ENCODE measurements at places on chromosomes 4 and X.

DNA sequence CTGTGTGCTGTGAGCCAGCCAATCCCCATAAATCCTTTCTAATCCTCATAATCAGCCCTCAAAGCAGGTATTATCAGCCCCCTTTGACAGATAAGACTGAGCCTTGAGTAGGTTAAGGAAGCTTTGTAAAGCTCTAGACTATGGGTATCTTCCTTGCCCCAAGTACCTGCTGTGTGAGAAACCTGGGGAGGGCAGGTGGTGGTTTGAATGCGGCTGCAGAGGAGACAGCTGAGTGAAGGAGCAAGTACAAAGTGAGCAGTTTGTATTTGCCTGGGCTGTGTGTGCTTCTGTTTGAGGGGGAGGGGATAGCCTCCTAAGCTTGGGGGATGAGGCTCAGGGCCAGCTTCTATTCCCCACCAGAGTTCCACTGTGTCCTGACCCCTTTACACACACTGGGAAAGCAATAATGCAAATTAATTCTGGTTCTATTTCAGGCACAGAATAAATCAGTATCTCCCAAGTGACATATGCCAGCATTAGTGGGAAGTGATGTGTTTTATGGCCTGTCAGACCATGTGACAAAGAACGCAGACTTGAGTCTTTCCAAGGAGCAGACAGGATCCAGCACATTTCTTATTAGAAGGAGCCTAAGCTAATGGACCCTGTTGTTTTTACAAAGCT, 63.5 kb downstream of the EVC start:
- DNase-seq = no peak

- DNase-seq = peak; percentile 5
Measured at GRCh38 chr4:180057891-180058671, 2185.1 kb upstream of the TENM3 start.

DNA sequence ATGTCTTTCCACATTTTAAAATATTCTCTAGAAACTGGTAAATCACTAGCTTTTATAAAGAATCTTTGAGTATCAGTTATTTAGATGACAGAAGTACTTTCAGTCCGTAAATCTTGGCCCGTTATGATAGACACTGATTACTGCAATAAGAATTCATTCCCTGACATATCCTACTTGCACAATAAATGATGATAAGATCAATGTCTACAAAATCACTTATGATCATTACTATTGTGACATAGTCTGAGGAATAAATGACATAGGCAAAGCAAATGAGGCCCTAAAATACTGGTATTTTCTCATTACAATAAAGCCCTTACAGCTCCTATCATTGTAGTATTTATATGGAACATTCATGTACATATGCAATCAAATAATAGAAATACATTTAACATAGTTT, 6.6 kb upstream of the PDCL2 start:
- no peak for DNase-seq

- no peak for DNase-seq
Measured at GRCh38 chr4:152357206-152357605, 178.7 kb downstream of the FBXW7 start.

DNA sequence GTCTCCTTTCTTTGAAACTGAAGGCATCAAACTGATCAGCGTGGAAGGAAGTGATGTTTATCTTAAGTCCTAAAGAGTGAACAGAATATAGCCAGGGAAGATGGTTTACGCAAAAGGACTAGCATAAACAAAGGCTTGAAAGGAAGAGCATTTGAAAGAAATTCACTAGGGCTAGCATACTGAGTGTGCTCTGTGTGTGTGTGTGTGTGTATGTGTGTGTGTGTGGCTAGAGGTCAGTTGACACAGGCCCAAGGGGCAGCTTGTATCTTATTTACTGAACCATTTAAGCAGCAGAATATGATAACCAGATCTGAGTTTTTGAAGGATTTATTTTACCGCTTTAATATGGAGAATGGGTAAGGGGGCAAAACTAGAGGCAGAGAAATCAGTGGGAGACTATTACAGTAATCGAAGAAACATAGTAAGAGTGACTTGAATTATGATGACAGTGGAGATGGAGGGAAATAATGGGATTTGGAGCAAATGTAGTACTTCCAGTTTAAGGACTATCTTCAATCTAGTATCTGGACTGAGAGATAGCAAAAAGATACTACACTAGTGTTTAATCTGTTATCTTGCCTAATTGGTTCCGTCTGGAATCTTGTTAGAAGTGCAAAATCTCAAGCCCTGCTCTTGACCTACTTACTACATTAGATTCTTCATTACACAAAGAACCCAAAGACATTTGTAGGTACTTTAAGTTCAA, 36.9 kb downstream of the CEP44 start:
- no peak for DNase-seq

GRCh38 chr4:5462896-5463295, 245.5 kb downstream of the EVC2 start:
- DNase-seq = no peak

DNA sequence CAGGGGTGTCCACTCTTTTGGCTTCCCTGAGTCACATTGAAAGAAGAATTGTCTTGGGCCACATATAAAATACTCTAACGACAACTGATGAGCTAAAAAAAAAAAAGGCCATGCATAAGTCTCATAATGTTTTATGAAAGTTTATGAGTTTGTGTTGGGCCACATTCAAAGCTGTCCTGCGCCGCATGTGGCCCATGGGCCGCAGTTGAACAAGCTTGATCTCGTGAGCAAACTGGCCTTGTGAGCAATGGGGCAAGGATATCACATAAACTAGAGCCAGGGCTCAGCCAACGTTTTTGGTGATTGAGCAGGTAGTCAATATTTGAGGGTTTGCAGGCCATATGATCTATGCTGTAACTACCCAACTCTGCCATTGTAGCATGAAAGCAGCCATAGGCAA, 44.6 kb upstream of the PHKA2 start:
- no peak for DNase-seq

DNA sequence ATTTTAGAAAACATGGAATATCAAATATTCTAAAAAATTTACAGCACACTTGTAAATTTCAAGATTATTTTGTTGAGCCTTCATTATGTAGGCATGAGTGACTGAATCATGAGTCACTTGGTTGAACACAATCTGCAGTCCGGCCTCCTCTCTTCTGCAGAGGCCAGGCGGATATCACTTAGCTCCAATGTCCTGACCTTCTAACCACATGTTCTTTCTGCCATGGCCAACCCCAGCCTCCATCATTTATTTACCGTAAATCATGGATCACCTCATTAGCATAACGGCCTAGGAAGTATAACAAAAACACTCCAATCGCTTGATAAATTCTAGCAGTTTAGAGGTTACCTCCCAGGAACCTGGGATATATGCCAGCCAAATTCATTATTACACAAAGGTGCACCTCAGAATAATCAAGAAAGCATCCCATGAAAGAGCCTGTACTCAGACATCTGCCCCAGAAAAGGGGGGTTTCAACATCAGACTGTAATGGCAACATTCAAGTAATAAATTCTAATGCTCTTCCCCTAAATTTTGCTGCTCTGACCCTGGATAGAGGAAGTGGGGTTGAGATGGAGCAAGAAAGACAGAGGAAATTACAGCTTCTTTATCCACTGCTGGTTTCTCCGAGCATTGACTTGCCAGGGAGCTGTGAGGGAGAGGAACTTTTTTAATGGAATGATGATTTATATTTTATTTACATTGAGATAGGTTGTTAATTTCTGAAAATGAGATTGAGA, 2153.6 kb upstream of the AGA start:
- DNase-seq = no peak

DNA sequence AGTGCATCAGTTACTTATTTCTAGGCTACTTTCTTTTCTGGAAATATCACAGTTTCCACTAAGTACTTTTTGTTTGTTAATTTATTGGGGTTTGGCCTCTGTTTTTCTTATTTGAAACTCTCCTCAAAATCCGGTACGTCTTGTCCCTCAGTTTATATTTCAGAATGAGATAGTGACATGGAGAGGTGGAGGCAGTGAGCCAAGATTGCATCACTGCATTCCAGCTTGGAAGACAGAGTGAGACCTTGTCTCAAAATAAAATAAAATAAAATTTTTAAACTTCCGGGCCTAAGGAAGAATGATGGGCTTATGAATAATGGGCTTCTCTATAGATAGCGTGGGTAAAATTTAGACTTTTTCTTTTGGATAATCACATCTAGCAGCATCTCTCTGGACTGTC, 567.8 kb downstream of the TRIML1 start:
- DNase-seq = no peak

DNA sequence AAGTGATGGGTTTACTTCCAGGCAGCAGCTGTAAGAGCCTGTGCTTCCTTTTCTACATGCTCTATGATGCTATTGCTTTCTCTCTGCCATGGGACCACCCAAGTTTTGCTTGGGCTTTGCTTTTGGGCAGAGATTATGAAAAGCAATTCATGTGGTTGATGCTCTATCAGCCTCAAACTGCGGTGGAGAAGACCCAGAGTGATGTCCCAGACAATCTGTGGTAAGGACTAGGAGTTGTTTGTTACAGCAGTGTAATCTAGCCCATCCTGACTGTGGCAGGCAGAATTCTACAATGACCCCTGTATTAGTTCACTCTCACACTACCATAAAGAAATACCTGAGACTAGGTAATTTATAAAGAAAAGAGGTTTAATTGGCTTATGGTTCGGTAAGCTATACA, 9.2 kb upstream of the CYTL1 start:
- DNase-seq = no peak

GRCh38 chrX:42022158-42022557, 98.8 kb upstream of the CASK start:
- no peak for DNase-seq

GRCh38 chr4:40206426-40206825, 9.6 kb downstream of the RHOH start:
- DNase-seq = no peak

GRCh38 chrX:48789366-48790220, 3.2 kb downstream of the GATA1 start:
- no peak for DNase-seq

DNA sequence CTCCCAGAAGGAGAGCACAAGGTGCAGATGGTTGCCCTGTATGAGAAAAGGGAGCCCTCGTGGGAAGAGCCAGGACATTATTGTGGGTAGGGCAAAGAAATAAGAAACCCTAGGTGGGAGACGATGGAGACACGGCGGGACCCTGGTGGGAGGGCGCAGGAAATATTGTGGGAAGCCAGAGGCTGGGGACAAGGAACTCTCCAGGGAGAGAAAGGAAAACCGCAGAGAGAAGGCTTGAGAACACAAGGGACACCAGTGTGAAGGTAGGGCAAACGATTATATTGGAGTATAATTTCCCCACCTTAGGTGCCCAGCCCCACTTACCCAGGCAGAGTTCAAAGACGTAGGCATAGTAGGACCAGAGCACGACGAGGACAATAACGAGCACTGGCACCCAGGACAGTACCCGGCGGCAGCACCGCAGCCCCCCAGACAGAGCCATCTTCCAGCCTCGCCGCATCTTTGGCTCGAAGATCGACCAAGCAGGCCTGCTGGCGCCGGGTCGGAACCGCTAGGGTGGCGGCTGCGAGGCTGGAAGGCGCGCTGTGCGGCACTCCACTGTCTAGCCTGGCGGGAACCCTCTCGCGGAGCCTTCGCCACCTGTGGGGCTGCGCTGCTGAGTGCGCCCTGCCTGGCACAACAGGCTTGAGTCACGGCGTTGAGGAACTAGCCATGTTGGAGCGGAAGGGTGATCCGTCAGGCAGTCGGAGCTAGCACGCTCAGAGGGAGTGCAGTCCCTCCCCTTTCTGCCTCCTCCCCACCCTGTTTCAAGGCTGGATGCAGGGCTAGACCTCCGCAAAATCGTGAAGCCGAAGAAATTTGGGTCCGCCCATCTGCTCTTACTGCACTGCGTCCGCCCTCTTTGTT, at the start of gene ZDHHC15:
Gene ZDHHC15, minus strand, starts transcription at position 473 of the 867 bp plus-strand sequence. Its CDS starts 13 bp downstream, at position 460.
- DNase-seq = peak; percentile 20

DNA sequence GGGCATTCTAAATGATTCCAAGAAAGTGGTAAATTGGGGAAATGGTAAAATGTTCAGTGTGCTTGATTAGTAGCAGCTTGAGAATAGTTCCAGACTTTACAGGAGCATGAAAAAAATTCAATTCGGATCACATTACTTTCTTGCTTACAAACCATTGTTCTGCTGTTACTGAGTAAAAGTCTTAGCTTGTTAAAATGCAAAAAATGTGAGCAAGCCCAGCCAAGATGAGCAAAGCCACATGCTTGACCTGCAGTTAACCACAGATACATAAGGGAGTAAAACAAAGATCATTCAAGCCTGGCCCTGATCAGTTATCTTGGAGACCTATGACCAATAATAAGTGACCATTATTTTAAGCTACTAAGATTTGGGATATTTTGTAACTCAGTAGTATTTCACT, 562.9 kb upstream of the MAGEB2 start:
- no peak for DNase-seq

- DNase-seq = peak; percentile 77
Measured at GRCh38 chrX:39820938-39821708, 276.6 kb downstream of the BCOR start.

- no peak for DNase-seq
Measured at GRCh38 chr4:126361287-126361686, 1046.5 kb downstream of the FAT4 start.

GRCh38 chrX:3407781-3408180, 61.3 kb upstream of the MXRA5 start:
- DNase-seq = no peak

- DNase-seq = no peak
Measured at GRCh38 chr4:1029529-1029928, 18.1 kb downstream of the FGFRL1 start.

- no peak for DNase-seq
Measured at GRCh38 chrX:54492340-54492739, 3.7 kb downstream of the FGD1 start.

DNA sequence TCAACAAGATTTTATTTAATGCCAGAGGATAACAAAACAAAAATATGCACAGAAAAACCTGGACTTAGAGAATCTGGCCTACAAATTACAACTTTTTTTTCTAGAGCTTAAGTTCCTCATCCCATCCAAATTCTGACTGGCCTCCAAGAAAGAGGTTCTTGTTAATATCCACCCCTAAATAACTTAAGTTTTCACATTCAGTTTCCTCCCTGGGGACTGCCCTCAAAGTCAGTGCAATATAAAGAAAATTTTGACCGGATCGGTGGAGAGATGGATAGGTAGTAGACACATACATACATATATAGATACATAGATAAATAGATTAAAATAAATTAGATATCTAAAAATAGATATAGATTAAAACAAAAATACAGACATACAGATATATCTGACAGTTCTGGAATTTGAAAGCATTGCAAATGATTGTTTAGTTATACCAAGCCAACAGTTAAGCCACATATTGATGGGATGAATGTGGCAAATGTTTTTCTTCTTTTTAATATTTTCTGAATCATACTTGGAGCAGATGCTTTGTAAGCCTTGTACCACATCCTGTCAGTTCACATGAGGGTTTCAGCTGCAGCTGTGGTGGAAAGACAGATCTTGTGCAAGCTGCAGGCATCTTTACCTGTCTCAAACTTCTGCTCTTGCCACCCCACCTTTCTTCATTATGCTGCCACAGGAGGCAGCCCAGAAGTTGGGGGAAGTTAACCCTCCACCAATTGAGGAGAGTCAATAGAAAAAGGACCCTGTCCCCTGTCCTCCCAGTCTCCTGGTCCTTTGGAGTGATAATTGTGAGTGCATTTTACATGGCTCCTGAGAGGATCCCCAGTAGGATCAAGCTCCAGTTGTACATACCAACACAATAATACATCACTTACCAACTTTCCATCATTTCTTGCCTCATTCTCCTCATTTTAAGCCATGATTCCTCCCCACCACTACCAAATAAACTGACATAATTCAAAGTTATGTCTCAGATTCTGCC, 58.5 kb upstream of the PRDM8 start:
- DNase-seq = no peak

GRCh38 chrX:112512509-112512908, 167.2 kb downstream of the LHFPL1 start:
- DNase-seq = peak; percentile 11

GRCh38 chr4:176526704-176527103, 206.9 kb downstream of the SPCS3 start:
- DNase-seq = no peak

GRCh38 chr4:127575888-127576287, 56.9 kb upstream of the INTU start:
- no peak for DNase-seq

Measured in NT2/D1 (cell line).